HL-60 (cell line): ENCODE measurements at places on chromosomes 16 and 17.

- no peak for DNase-seq
Measured at GRCh38 chr17:67588326-67588725, 129.4 kb upstream of the NOL11 start.

GRCh38 chr17:74442291-74442669 lies 10.4 kb downstream of the GPRC5C start:
- DNase-seq = no peak

- DNase-seq = no peak
Measured at GRCh38 chr16:4517812-4518680, 20.5 kb downstream of the CDIP1 start.

GRCh38 chr16:69520800-69521602 lies 44.8 kb upstream of the NFAT5 start:
- DNase-seq = no peak

DNA sequence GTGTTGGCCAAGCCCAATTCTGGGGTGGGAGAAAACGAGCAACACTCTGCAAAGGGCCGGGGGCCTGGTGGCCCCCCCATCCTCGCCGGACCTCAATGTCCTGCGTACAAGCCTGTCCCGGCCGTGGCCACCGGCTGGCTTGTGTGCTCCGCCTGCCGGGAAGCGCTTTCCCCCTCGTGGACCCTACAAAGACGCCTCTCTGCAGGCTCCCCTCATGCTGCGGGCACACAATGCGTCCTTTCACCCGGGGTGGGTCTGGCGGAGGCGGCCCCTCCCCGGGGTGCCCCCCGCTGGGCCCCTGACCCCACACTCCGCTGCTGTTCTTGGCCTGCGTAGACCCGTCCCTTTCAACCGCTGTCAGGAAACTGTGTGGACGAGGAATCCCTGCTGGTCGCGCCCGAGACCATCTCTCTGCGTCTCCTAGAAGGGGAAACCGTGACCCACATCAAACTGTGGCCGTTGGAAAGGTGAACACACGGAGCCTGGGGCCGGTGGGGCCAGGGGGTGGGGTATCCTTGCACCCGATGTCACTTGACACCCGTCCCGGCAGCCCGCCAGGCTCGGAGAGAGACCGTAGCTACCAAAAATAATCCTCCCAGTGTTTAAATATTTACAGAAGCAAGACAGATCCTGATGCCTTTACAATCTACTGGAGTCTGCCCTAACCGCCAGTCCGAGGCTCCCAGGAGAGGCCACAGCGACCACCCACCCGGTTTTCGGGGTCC lies 43.6 kb downstream of the TBC1D16 start:
- DNase-seq = no peak

- no peak for DNase-seq
Measured at GRCh38 chr17:29376667-29377270, 13.4 kb upstream of the TAOK1 start.

GRCh38 chr16:15581127-15581815 lies 61.7 kb downstream of the MARF1 start:
- DNase-seq = no peak

DNA sequence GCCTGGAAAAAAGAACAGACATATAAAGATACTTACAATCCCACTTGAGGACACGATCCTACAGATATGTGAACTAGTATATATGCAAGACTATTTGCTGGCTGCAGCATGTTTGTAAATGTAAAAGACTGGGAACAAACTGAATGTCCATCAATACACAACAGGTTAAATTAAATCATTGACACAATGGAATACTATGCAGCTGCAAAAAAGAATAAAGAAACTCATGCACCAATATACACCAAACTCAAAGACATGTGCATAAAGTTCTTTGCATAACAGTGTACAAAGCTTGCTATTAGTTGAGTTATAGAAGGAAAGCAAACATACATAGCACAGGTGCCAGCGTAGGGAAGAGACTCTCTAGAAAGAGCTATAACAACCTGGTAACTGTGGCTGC lies 61.9 kb upstream of the SREBF1 start:
- DNase-seq = no peak

GRCh38 chr16:56990407-56991286 lies 1.3 kb downstream of the NLRC5 start:
- DNase-seq = no peak

DNA sequence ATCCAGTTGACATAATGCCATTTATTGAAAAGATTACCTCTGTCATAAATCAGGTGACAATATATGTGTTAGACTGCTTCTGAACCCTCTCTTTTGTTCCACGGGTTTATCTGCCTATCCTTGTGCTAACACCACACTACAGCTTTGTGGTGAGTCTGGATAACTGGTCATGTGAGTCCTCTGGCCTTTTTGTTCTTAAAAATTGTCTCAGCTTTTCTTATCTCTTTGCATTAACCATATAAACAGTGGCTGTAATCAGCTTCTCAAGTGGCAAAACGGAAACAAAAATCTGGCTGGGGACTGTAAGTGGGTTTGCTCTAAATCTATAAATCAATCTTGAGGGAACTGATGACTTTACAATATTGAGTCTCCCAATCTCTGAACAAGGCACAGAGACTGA lies 44.6 kb downstream of the STX8 start:
- DNase-seq = no peak

- no peak for DNase-seq
Measured at GRCh38 chr17:83054518-83055125, 24.8 kb upstream of the METRNL start.

DNA sequence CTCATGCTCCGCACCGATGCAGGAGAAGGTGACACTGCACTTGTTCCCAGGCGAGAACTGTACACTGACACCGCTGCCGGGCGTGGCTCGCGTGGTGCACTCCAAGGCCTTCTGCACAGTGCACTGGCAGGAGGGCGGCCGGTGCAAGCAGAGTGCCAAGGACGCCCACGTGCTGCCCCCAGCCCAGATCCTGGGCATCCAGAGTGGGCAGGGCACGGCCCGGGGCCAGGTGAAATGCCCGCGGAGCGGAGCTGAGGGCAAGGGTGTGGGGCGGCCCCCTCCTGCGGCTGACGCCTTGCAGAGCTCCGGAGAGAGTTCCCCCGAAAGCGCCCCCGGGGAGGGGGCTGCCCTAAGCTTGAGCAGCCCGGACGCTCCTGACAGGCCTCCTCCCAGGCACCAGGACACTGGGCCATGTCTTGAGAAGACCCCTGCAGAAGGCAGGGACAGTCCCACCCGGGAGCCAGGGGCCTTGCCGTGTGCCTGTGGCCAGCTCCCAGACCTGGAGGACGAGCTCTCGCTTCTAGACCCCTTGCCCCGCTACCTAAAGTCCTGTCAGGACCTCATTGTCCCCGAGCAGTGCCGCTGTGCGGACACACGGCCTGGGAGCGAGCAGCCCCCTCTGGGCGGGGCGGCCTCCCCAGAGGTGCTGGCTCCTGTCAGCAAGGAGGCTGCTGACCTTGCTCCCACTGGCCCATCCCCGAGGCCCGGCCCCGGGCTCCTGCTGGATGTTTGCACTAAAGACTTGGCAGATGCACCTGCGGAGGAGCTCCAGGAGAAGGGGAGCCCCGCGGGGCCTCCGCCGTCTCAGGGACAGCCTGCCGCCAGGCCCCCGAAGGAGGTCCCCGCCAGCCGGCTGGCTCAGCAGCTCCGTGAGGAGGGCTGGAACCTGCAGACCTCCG lies 21.9 kb upstream of the JPT2 start:
- DNase-seq = no peak

DNA sequence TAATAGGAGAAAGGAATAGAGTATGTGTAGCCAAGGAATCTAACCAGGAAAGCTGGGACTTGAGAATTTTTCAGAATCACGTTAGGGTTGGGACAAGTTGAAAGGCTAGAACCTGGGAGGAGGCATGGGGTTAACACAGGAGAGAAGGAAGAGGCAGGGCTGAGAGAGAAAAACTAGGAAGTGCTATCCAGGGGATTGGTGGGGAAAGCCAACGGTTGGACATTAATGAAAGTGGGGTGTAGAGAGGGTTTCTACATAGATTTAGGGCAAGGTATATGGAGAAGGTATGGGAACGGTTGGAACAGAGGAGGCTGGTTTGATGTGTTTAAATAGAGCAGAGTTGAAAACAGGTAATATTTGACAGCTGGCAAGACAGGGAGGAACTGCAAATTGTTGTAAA lies 2.7 kb downstream of the SRRM2 start:
- no peak for DNase-seq

DNA sequence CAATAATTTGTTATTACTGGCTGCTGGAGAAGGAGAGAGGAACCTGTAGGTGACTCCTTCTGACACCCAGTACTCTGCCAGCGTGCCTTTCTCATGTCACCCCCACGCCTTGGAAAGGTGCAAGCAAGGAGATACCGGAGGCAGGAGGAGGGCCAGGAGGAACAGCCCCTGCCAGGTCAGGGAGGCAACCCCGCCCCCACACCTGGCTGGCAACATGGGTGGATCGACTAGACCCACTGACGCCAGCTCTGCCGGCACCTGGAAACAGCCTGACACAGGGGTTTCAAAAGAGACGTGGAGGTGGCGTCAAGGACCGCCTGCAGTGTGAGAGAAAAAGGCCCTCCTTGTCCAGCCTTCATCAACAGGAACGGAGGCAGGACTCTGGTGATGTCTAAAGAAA lies 62.3 kb downstream of the CYB5B start:
- no peak for DNase-seq

- DNase-seq = no peak
Measured at GRCh38 chr16:53852678-53853077, 148.7 kb downstream of the FTO start.

GRCh38 chr16:56848029-56848936 lies 16.7 kb upstream of the SLC12A3 start:
- DNase-seq = no peak

- DNase-seq = no peak
Measured at GRCh38 chr16:12532871-12533610, 270.6 kb downstream of the CPPED1 start.

DNA sequence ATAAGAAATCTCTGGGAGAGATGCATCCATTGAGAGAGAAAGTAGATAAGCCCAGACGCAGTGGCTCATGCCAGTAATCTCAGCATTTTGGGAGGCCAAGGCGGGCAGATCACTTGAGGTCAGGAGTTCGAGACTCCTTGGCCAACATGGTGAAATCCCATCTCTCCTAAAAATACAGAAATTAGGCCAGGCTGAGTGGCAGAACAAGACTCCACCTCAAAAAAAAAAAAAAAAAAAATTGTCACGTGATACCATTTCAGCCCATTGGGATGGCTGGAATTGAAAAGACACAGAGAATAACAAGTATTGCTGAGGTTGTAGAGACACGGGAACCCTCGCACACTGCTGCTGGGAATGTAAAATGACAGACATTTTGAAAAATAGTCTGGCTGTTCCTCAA lies 2.9 kb upstream of the IL32 start:
- no peak for DNase-seq

DNA sequence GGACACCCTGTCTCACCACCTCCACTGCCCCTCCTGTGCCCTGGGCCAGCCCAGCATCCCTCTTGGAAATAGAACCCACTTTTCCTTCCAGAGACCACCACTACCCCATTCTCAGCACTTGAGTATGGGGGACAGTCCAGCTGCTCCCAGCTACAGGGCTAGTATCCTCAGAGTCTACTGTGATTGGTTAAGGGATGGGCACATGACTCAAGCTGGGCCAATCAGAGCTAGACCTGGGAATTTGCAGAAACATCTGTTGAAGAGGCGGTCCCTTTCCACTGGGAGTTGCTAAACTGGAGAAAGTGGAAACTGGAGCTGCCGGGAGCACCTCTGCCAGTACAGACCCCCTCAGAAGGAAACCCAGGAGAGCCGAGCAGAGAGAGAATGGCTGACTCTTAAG lies 156.6 kb downstream of the GSG1L start:
- DNase-seq = no peak

DNA sequence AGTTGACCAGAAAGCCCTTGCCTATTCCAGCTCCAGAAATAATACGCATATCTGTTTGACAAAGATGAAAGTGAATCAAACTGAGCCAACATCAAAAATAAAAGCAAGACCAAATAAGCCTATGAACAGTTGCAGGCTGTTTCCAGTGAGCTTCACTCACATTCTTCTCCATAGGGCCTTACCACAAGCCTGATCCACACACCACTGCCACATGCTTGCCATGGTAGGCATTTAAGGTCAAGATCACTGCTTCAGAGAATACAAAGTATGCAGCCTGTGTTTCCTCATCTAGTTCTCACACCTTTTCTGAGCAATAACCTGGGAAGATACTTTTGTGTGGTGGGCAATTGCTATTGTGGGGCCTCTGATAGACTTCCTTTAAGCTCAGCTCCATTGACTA lies 1060.2 kb downstream of the CDH11 start:
- no peak for DNase-seq

DNA sequence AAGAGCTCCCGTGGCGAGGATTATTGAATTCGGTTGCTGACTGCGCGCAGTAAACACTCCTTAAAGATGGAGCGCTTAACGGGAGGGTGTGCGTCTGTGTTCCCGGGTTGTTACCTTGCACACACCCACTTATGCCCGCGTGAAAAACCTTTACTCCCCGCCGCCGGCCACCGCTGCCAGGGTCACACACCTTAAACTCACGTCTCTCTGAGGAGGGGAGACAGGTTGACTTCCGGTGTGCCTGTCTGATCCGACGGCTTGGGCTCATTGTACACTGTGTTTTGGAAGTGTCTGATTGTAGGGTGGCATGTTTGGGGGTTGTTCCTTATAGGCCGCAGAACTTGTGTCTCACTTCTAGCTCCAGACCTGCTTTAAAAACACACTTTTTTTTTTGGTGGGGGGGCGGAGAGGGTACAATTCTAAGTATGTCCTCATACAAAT lies 66.8 kb downstream of the KPNA2 start:
- DNase-seq = no peak

GRCh38 chr16:9090960-9091866 lies at the start of gene HAPSTR1:
TSS of gene HAPSTR1 (plus strand) at chr16:9091644. CDS start at chr16:9092045, 401 bp downstream.
- DNase-seq = peak; percentile 100

DNA sequence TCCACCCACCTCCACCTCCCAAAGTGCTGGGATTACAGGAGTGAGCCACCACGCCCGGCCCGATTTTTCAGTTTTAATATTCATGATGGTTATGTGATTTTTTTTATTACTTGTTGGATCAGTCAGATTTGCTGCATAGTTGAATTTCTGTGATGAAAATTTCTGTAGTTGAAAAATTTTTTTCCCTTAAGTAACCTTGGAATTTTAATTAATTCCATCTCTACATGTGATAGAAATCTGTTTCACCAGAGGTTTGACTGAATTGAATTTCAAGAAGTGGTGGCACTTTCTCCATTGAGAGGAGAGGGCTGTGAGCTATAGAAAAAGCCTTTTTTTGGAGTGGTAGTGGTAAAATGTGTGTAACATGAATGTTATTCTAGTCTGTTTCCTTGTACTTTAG lies 24.7 kb downstream of the WIPF2 start:
- DNase-seq = no peak

DNA sequence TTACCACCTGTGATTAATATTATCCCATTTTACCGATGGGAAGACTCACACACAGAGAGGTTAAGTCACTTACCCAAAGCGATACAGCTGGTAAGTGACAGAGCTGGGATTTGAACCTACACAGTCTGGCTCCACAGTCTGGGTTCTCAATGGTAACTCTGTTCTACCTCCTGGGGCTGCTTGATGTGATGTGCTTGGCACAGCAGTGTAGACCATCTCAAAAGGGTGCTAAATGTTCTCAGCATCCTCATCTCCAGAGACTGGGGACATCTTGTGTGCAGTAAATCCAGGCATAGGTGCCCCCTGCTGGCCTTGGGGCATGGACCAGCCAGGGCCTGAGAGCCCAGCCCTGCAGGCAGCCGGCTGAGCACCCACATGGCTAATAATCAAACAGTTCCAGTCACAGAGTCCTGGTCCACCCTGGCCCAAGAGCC lies 15.4 kb upstream of the KATNB1 start:
- no peak for DNase-seq
